Epithelial cell of esophagus (primary cell): ENCODE measurements at places on chromosomes 5 and 9.

GRCh38 chr9:123556464-123557435 is 200.8 kb downstream of the CRB2 start:
- DNase-seq, result no peak

DNA sequence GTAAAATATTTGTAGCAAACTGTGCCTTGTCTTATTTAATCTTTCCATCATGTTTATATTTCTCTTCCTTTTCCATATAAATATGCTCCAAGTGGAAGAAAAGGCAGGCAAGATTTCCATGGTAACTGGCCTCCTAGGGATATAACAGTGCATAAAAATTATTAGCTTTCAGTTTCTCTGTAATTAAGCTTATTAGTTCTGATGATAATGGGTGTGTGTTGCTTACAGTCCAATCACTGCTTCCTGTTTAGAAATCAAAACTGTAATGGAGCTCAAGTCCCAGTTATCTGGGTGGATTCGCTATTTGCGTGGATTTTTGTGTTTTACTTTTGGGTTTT is 213.0 kb downstream of the PJA2 start:
- no peak for DNase-seq

DNA sequence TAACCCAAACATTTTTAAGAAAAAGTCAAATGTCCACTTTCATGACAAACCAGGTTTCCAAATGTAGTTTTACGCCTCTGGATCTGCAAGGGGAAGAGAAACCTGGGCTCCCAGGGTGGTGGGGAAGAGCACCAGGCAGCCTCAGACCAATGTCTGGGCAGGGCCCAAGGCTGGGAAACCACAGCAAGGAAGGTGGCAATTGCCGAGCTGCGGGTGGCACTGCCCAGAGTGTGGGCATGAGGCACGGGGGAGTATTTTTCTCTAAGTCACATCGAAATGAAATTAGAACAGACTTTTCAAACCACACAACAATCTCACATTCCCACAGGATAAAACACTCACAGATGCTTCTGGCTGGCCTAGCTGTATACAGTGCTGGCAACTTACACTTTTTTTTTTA is 32.6 kb upstream of the RASGEF1C start:
- no peak for DNase-seq

- DNase-seq, result peak; percentile 94
Observed at GRCh38 chr5:154779105-154779504, 23.9 kb downstream of the LARP1 start.

DNA sequence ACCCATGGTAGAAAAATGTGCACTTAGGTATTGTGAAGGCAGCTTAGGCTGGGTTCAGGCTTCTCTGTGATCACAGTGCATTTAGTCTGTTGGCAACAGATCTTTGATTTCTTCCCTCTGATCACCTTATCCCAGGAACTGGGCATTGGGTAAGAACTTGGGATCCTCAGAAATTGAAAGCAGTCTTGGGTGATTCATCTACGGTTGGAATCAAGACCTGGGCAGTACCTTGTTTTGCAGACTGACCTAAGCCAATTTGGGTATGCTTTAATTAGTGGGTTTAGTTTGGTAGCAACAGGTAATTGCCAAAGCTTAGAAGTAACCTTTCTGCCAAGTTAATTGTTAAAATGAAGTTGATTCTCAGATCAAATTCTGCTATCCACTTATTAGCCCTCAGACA is 17.8 kb downstream of the ENTREP1 start:
- peak; percentile 34 for DNase-seq

GRCh38 chr5:139651043-139651834 is 3.1 kb downstream of the CXXC5 start:
- no peak for DNase-seq

DNA sequence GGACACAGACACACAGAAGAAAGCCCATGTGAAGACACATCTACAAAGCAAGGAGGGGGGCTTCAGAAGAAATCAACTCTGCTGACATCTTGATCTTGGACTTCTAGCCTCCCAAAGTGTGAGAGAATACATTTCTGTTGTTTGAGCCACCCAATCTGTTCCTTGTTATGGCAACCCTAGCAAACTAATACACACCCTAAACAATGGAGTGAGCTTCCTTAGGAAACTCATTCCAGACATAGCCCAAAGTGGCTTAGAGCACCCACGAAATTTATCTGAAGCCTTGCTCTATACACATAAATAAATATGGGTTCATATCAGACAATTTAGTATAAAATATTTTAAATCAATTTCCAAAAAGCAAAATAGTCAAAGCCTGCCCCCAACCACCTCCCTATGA is 7.6 kb upstream of the TBC1D2 start:
- DNase-seq, result no peak

DNA sequence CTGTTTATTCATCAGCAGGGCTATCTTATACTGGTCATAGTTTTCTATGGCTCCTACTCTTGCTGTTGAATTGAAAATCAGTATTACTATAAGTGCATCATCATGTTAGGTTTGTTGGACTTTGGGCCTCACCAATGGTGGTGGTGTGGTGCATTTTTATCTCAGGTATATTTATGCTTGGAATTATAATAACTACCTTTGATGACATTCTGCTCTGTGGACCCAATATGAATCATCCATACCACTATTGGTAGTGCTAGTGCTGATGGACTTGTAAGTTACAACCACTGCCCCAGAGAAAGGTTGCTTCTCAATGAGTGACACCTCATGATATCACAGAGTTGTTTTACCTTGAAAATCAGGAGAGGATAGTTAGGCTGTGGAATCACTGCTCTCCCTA is 28.0 kb downstream of the IL9 start:
- DNase-seq, result no peak
